Right lobe of liver (tissue), 6 donors: ENCODE measurements at places on chromosomes 2 and 18. TPM values are rescaled to one million over a fixed set of nuclear protein-coding genes. Genes with fewer than 3 reads are reported as not detected.

DNA sequence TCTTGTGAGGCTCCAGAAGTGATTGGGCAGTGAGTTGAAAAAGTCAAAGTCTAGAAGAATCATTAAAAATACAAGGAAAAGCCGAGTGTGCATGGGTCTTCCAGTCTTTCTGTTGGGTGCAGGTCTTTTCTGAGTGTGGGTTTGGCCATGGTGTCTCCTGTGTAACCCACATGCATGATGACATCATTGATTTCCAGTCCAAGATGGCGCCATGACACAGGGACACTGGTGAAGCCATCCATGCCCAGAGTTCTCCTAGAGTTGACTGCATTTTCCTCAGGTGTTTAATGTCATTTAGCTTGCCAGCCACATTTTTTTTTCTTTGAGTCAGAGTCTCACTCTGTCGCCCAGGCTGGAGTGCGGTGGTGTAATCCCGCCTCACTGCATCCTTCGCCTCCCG is 35.9 kb downstream of the SH3BP4 start:
- DNase-seq: no peak

- no peak for DNase-seq
Measured at GRCh38 chr2:39488450-39488849, 51.4 kb upstream of the MAP4K3 start.

DNA sequence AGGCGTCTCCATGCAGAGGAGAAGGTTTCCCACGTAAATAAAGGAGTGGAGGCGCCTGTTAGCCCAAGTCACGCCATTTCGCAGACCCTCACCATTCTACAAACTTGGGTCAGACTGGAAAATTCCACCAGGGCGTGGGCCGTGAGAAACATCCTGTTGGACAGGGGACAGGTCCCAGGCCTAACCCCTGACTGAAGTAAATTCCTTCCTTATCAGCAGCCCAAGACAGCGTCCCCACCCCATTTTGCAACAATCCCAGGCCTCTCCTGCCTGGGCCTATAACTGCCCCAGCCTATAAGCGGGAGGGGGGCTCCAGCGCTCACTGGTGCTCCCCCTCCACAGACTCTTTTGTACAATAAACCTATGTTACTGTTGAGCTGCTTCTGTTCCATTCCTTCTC is 57.3 kb upstream of the CBLN2 start:
- no peak for DNase-seq

GRCh38 chr18:62386601-62387000 is 61.5 kb downstream of the TNFRSF11A start:
- no peak for DNase-seq

The STK11IP gene
- total RNA-seq: 3.6 TPM
